Mononuclear cell (primary cell): ENCODE measurements at places on chromosomes 5 and 9. TPM values are rescaled to one million over a fixed set of nuclear protein-coding genes. Genes with fewer than 3 reads are reported as not detected.

The FAM13B gene
- total RNA-seq, result 70.8 TPM

The ITGA2 gene
- total RNA-seq, result 0.73 TPM

The RAB24 gene
- total RNA-seq, result 20.1 TPM

The ADAM19 gene
- total RNA-seq, result 17.7 TPM

The GLDC gene
- 0.21 TPM for total RNA-seq

The SELENOP gene
- 1.7 TPM for total RNA-seq

The CDKN2B gene
- total RNA-seq, result 0.63 TPM

The LCN12 gene
- total RNA-seq, result not detected

The EFNA5 gene
- 0.84 TPM for total RNA-seq

The PDE6A gene
- not detected for total RNA-seq

The DND1 gene
- total RNA-seq, result 0.31 TPM

The RBM22 gene
- 60.0 TPM for total RNA-seq

The DNAJC18 gene
- total RNA-seq, result 2.2 TPM

The OR5C1 gene
- not detected for total RNA-seq

The PCDHGB7 gene
- total RNA-seq, result 0.31 TPM

The RANBP17 gene
- 6.2 TPM for total RNA-seq

The RELL2 gene
- 6.6 TPM for total RNA-seq

The SLC22A4 gene
- 2.2 TPM for total RNA-seq

The PCDHAC1 gene
- total RNA-seq, result not detected

The SGCD gene
- 0.10 TPM for total RNA-seq

The DAPK1 gene
- total RNA-seq, result 21.8 TPM
